ENCODE measurements at places on chromosomes 7 and 10. TPM values are rescaled to one million over a fixed set of nuclear protein-coding genes. Genes with fewer than 3 reads are reported as not detected.
A peak's percentile ranks its signal among the peaks of the same experiment; 100 is the strongest.

LRRC18 gene
- total RNA-seq = 0.39 TPM

POLR2J gene
- 12.4 TPM for total RNA-seq

NSUN6 gene
- 23.0 TPM for total RNA-seq

CYP2C18 gene
- total RNA-seq = 3.0 TPM

FKBP14 gene
- 30.4 TPM for total RNA-seq

DNA sequence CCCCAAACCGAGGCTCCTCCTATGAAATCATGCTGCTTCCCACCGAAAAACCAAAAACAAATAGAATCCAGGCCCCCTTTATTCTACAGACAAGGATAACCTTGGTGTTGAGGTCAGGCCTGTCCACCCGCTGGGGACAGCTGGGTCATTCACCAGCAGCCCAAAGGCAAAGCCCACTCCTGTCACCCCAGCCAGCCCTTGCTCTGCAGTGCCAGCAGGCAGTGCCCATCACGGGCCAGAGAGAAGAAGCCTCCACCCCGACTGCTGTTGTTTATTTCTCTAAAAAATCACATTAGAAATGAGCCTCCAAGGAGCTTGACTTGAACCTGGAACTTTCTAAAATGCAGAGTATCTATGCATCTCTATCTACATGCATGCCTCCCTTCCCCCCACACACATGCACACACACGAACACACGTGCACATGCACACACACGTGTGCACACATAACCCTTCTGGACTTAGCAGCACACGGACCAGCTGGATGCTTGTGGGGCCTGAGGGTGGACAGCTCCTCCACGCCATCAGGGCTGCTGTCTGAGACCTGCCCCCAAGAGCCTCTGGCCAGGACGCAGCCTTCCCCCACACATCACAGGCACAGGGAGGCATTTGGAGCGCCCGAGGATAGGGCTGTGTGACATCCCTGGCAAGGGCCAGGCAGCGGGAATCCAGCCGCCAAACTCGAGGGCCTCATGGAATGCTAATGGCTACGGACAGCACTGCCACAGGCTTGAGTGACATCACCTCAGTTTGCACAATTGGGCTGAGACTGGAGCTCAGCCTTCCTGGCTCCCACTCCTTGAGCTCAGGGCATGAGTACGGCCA lies 22.8 kb downstream of the PRKAG2 start:
- no peak for DNase-seq

DNA sequence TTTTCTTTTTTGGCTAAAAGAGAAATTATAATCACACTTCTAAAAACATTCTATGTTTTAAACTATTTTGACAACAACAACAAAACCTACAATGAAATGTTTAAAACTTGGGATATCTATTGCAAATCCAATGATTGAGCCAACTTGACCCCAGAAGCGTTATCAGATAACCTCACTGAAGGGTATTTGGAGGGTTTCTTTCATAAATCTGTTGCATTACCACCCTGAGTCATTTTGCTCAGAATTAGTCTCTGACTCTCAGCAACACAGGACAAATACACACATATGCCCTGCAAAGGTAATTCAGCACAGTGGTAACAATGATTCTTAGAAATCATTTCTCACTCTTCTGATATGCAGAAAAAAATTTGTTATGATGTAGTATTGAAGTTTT lies 2.3 kb upstream of the COL1A2 start:
- DNase-seq = no peak

- no peak for DNase-seq
These were observed 16.0 kb downstream of the VPS26A start for GRCh38 chr10:69139961-69140360.

DNA sequence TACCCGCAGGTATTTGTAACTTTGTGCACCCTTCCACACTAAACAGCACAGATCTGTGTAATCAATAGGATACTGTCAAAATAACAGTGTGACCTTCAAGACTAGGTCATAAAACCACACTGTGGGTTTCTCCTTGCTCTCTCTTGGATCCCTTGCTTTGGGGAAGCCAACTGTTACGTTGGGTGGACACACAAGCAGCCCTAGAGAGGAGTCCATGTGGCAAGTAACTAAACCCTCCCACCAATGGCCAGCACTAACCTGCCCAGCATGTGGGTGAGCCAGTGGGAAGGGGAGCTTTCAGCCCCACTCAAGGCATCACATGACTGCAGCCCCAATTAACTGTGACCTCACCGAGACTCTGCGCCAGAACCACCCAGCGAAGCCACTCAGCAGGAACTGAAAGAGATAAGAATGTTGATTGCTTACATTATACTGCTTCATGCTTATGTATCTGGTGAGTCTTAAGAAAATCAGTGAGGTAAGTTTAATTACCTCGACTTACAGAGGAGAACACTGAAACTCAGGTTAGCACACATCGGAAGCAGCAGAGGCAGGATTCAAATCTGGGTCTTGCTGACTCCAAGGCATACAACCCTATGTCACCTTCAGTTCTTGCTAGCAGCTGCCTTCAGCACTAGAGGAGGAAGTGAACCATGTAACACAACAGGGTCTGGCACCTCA lies 9.4 kb upstream of the ZC3HAV1 start:
- DNase-seq = no peak

- DNase-seq = no peak
These were observed 224.8 kb downstream of the ZNF248 start for GRCh38 chr10:37632641-37633040.

DNA sequence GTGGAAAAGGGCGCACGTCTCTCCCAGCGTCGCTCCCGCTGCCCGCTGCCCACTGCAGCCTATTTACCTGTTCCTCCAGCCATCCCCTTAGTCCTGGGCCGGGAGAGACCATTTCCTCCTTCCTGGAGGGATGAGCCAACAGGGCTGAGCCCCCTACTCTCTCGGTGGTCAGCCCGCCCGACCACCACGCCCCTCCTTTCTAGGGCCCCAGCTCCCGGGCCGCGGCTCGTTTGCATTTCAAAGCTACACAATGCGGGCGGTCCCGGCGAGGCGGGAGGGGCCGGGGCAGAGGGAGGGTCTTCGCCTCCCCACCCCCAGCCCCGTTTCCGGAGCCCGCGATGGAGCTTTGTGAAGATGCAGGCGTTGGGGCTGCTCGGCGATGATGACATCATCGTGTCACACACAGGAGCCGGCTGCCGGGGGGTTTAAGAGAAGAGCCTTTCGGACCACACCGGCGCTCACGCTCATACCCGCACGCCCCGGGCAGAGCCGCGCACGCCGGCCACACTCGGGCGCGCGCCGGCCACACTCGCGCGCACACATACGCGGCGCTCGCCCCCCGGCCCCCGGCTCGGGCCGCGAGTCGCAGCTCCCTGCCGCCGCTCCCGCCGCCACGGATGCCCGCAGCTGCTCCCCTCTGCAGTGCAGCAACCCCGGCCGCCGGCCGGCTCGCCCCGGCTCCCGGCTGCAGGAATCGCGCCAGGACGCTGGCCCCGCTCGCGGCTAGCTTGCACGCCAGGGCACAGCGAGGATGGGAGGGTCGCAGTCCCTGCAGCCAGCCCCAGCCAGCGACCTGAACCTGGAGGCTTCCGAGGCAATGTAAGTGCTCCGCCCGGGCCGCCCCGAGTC lies 107.7 kb upstream of the BTBD16 start:
- DNase-seq = peak; percentile 38

DNA sequence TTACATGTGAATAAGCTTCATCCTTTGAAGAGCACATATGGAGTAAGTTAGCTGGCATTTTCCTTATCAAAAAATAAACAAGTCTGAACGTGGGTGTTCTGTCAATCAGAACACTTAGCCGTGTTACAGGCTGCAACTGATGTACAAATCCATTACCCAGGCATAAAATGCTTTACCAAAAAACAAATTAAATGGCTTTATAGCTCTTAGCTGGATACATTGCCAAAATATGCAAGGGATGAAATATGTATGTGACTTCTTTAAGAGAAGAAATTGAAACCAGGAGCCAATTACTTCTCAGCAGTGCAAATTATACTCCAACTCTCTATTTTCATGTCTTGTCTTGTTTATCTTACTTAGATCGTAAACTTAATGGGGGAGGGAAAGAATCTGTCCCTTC lies 214.8 kb downstream of the DGKB start:
- no peak for DNase-seq

- no peak for DNase-seq
These were observed 249.0 kb upstream of the PLXNA4 start for GRCh38 chr7:132825222-132825621.

DNA sequence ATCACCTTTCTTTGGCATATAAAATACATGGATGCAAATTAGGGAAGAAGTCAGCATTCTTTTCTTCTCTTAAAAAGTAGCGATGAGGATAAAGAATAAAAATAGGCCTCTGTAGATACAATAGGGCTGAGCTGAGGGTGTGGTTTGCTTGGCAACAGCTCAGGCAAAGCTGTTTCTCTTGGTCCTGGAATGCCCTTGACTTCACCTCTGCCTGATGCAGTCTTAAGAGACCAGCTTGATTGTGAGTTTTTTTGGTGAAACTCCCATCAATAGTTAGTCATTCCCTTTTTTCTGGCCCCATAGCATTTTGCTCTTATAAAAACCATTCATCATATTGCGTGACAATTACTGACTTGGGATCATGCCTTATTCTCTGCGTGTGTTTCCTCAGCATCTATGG lies 42.1 kb upstream of the MKLN1 start:
- DNase-seq = no peak

DNA sequence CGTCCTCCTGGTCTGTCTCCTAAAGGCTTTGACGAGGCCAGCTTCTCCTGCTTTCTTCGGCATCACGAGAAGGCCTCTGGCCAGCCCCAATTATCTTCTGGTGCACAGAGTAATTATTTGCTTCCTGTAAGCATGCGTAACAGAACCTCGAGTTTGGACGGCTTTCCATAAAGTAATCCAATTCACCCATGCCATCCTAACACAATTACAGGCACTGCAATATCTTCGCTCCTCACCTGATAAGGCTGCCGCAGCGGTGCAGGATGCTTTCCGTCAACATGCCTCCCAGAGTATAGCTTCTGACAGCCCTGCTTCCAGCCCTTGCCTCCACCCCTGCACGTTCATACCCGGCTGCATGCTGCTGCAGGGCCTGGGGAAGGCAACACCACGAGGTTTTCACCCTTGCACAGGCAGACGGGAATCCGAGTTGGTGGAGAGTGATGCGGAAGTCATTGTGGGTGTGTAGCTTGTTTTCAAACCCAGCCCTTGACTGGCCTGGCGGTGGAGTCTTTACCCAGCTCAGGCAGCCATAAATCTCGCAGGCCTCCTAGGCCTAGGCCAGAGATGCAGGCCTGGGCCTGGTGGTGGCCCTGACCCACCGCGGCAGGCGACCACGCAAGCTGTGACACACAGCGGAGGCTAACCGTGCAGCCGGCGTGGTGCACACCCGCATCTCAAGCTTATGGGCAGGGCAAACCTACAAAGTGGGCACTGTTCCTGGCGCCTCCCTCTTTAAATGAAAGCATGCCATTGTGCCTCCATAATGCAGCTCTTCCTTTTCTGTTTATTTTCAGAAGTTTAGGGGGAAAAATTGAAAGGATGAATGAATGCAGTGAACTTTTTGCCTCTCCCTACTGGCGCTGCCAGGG lies 12.7 kb downstream of the EBF3 start:
- DNase-seq = no peak

DNA sequence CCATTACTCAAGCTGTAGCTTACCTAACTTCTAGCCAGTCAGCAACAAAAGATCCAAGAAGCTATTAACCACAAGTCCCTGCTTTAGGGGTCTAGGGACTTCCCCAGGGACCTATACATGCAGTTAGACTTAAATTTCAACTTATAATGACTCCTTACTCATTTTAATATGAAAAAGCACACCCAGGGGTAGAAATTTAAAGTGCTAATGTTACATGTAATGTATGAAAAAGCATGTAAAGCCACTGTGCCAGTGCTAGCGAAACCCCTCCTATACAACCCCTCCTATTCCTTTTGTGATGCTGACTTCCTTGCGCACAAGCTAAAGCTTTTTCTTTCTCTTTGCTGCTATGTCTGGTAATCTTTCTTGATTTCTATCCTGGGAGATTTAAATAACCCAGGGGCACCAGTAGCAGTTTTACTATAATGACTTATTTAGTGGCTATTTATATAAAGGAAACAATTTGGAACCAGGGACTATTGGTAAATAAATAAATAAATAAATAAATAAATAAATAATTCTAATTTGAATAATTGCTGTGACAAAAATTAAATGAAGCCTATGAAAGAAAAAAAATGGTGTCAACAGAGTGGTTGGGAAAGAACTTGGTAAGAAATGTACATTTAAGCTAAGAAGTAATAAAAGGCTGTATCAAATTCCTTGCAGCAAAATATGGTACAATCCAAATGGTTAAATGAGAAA lies 110.5 kb upstream of the MAGI2 start:
- DNase-seq = no peak

DNA sequence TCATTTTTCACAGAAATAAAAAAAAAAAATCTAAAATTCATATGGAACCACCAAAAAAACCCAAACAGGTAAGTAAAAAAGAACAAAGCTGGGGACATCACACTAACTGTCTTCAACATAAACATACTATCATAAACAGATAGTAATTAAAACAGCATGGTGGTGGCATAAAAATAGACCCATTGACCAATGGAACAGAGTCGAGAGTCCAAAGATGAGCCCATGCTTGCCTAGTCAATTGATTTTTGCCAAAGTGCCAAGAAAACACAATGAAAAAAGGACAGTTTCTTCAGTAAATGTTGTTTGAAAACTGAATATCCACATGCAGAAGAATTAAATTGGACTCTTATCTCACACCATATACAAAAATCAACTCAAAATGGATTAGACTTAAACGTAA lies 513.2 kb upstream of the PHF14 start:
- no peak for DNase-seq
